Cortex of kidney (tissue), 1 donor: ENCODE measurements at places on chromosomes 5 and 9.

GRCh38 chr5:151528153-151528552 lies 63.0 kb downstream of the FAT2 start:
- no peak for DNase-seq

DNA sequence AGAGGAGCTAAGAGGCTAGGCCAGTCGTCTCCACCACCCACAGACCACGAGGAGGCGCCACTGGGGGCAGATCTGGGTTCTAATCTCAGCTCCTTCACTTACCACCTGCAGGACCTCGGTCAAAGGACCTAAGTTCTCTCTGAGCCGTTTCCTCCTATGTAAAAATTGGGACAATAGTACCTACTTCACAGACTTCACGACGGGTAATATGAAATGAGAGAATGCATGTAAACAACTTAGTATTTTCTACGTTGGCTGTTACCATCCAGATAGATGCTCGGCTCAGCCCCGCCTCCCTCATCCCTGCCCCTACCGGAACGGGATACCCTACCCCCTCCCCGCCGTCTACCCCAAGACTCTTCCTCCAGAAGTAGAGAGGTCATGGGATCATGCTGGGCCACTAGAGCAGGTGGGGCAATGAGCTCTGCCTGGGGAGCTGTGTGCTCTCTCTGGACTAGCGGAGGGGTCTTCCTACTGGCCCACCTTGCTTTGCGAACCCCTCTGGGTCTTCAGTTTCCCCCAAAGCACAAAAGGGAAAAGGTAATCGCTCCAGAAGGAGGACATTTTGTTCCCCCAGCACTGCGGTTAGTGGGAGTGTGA lies 541 bp downstream of the GNPDA1 start:
- DNase-seq = no peak

DNA sequence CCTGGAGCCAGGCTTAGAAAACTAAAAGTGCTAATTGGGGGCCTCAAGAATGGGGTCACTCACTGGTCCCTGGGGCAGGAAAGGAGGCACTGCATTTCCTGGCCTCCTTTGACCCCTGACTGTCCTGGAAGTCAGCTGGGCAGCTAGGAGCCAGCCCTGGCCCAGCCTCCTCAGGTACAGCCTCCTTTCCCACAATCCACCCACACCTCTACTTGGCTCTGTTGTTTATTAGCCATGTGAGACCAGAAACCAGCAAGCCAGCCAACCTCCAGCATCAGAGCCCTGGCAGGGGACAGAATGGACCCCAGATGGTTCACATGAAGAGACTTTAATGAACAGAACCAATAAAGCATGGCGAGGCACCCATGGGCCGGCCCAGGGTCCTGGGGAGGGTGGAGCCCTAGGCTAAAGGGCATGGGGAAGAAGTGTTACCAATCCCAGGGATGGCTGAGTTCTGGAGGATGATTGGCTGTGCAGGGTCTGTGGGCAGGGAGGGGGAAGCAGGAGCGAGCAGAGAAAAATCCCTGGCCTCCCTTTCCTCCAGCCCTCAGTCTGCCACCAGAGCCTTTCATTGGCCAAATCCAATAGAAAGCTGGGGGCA lies 55.3 kb upstream of the ANGPTL2 start:
- no peak for DNase-seq

DNA sequence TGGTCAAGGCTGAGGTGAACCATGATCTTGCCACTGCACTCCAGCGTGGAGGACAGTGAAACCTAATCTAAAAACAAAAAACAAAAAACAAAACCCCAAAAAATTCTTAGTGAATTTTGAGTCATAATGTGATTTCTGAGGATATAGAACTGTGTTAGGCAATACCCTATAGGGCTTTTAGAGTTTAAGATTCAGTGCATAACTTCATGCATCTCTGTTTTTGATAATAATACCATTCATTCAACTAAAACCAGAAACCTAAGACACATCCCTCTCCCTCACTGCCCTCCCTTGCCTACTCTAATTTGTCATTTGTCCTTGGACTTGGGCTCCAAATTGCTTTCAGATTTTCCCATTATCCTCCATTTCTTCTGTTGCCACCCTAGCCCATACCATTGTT lies 405.7 kb upstream of the EDIL3 start:
- DNase-seq = no peak

DNA sequence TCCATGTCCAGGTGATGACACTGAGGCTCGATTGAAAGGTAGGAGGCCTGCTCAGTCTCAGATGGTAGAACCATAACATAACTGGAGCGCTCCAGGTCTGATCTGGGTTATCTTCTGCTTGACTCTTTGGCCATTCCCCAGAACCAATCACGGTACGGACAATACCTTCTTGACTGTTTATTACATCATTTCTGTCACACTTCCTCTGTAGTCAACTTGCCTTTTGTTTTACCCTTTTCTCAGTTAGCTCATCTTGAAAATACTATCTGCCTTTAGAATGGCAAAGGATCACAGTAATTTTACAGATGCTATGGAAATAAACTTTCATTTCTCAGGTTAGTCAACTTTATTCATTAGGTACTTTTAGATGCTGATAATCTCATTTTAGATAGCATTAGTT lies 22.4 kb downstream of the GLRA1 start:
- DNase-seq = no peak

GRCh38 chr5:172064358-172064757 lies 57.9 kb upstream of the FBXW11 start:
- no peak for DNase-seq

- no peak for DNase-seq
Observed at GRCh38 chr5:179166886-179167841, 107.0 kb downstream of the ZNF354C start.

- DNase-seq = no peak
Observed at GRCh38 chr5:96049398-96050272, 88.0 kb upstream of the ELL2 start.

GRCh38 chr5:94433397-94434163 lies 184.8 kb downstream of the KIAA0825 start:
- DNase-seq = no peak

- no peak for DNase-seq
Observed at GRCh38 chr5:41636605-41637004, 126.2 kb upstream of the PLCXD3 start.

- DNase-seq = no peak
Observed at GRCh38 chr9:71680189-71680980, 87.9 kb downstream of the CEMIP2 start.

DNA sequence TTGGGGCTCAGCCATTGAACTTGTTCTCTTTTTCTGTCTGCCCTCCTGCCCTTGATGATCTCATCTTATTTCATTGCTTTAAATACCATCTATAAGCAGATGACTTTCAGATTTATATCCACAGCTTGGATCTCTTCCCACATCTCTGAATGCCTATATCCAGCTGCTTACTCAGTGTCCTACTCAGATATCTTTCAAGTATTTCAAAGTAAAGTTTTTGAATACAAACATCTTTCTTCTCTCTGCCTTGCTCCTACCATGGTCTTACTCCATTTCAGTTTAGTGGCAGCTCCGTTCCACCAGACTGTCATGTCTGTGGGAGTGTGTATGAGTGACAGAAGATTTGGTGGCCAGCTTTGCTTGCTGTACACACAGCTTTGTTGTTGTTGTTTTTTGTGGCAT lies 59.7 kb downstream of the ERBIN start:
- no peak for DNase-seq

DNA sequence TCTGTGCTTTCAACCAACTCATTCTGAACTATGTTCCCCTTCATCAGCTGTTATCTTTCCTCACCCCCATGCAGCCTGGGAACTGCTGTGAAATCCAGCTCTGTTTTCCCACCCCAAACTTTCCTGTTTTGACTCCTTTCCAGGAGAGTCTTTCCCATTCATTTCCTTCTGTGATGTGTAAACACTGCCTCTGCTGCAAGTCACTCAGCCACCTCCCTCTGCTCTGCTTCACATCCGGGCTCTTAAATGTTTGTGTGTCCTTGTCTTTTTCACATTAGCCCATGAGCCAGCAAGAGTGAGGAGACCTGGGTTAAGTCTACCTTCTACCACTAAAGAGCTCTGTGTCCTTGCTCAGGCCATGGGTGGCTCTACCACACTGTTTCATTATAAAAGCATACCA lies 137.5 kb downstream of the ICE1 start:
- DNase-seq = no peak

DNA sequence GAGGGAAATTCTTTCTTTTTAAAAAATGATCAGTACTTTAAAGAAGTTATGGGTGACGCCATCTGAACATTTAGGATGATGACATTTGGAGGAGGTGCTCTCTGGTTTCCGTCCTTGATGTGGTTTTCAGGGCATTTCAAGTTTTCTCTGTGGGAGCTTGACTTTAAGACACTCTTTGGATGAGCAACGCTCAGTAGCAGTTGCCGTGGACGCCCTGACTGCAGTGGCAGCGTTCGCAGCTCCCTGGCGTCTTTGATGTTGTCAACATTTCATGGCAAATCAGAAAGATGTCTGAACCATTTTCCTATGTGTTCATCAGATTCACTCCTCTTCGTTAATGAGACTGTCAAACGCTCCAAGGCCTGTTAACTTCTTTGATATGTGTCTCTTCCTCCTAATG lies 86.1 kb downstream of the ZNF354C start:
- no peak for DNase-seq
